ENCODE measurements at places on chromosomes 12 and 14. TPM values are rescaled to one million over a fixed set of nuclear protein-coding genes. Genes with fewer than 3 reads are reported as not detected.

- peak overlapping the region; percentile 59 for H3K4me3 ChIP-seq
- H3K4me1 ChIP-seq = no peaks in the 10 kb centered on the region
- H3K27ac ChIP-seq = peak overlapping the region; percentile 94
- DNase-seq = no peak
- H3K36me3 ChIP-seq = no peaks in the 10 kb centered on the region
Observed at GRCh38 chr12:98504368-98504617, 11.1 kb upstream of the TMPO start.

Gene FAM186B
- total RNA-seq = 0.98 TPM

GRCh38 chr14:66662374-66662773, 154.4 kb downstream of the GPHN start:
- H3K27me3 ChIP-seq = no peaks in the 10 kb centered on the region
- H3K36me3 ChIP-seq = no peaks in the 10 kb centered on the region
- no peak for DNase-seq
- H3K4me1 ChIP-seq = no peaks in the 10 kb centered on the region
- H3K4me3 ChIP-seq = no peak overlapping the region
- H3K27ac ChIP-seq = no peak overlapping the region

DNA sequence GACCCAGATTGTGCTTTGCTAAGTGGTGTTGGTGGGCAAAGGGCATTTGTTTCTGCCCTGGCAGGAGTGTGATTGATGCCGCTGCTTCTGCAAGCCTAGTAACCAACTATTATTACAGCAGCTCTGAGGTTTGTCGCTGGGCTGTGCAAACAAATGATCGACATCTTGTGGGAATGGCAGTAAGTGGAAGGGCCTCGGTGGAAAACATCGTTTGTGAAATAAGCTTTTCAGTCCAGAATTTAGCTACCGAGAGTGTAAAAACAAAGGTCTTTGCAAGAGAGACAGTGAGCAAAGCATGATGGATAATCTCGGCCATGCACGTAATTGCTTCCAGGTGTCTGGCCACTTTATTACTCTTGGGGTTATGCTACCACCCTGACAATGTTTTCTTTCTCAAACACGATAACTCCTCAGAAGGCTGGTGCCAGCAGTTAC, 397.7 kb upstream of the PRICKLE1 start:
- H3K27me3 ChIP-seq = no peaks in the 10 kb centered on the region
- DNase-seq = no peak
- no peak overlapping the region for H3K4me3 ChIP-seq
- H3K4me1 ChIP-seq = no peaks in the 10 kb centered on the region

DNA sequence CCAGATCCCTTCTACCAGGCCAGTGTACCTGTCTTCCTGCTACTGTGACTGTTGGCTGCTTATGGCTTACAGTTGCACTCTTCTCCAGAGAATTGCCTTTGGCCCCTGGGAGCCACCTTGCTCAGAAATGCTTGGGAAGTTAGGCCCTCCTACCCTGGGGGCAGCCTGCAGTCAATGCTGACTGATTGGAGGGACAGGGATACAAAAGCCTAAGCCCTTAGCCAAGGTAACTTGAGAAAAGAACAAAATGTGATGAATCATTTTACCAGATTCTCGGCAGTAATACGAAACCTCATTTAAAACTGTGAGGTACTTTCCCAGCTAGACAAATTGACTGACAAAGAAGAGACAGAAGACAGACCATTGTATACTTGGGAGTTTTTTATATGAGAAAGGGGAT, 47.3 kb downstream of the PTCSC3 start:
- no peak overlapping the region for H3K4me3 ChIP-seq
- H3K36me3 ChIP-seq = no peaks in the 10 kb centered on the region
- no peak for DNase-seq
- H3K27ac ChIP-seq = no peak overlapping the region
- H3K27me3 ChIP-seq = no peaks in the 10 kb centered on the region

Gene PEX5
- 58.1 TPM for total RNA-seq

GRCh38 chr14:105911006-105911847, 384.8 kb downstream of the TMEM121 start:
- H3K4me1 ChIP-seq = no peaks in the 10 kb centered on the region
- no peaks in the 10 kb centered on the region for H3K36me3 ChIP-seq
- H3K27ac ChIP-seq = no peak overlapping the region
- no peak for DNase-seq
- H3K4me3 ChIP-seq = no peak overlapping the region
